ENCODE measurements at places on chromosomes 4 and X. TPM values are rescaled to one million over a fixed set of nuclear protein-coding genes. Genes with fewer than 3 reads are reported as not detected.

Gene ADAMTS3
- 3.2 TPM for total RNA-seq

Gene LUZP4
- not detected for total RNA-seq

Gene TMEM129
- 47.7 TPM for total RNA-seq

Gene RPS3A
- total RNA-seq, result 571 TPM

- no peak for DNase-seq
Observed at GRCh38 chr4:6282314-6282771, 12.7 kb downstream of the WFS1 start.

DNA sequence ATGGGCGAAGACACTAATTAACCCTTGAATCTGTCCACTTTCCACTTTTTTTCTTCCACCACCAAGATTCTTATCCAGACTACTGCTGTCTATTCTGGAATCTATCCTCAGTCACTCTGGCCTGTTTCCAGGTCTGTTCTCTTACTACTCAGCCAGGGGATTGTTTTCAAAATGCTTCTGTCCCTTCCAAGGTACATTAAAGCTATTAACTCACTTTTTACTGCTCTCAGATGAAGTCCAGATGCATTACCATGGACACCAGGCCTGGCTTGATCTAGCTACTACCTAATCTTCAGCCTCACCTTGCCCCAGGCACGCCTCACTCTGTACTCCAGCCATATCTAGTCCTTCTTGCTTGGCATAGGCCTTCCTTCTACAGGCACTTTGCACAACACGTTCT, 66.4 kb downstream of the GALNT7 start:
- no peak for DNase-seq

DNA sequence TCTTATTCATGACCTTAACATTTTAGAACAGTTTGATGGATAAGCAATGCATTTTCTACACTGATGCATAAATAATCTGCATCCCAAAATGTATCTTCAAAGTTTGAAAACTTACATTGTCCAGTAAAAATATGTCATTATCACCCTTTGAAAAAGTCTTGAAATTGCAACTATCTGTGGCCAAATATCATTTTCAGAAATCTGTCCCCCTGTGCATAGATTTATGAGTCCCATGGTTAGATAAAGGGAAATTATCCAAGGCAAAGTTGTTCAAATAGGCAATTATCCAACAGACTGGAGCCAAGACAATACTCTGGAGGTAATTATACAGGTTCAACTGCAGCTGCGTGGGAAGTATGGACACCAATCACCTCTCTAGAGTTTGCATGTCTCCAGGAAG, 182.5 kb upstream of the INTU start:
- DNase-seq, result no peak

DNA sequence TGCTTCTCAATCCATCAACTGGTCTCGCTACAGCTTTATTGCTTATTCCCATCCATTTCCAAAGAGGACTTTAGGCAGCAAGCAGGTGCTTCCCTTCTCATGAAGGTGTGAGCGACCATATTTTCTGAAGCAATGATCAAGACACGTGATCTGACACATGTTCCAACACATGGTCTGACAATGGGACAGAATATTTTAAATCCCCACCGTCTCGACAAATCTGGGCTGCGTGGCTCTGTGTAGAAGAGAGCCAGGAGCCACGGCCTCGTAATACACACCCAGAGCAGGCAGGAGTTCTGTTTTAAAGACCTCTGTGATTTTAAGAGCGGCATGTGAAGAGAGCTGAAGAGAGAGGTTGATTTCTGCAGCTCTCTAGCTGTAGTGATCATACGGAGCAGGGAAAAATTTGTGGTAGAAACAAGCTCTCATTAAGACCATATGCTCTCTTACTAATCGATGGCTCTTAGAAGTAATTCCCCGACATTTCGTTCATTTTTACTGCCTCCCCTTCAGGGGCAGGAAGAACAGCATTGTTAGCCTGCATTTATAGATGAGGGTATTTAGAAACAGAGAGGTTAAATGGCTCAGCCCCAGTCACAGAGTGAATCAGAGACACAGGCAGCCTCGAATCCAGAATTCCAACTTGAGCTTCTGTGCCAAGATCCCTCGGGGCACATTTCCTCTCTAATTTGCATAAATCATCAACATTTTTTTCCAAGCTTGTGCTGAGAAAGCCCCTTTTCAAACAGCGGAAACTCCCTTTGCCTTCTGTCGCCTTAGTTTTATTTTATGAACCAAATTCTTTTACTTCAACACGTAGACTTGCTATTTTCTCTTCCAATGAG, 91.0 kb upstream of the BCOR start:
- no peak for DNase-seq

DNA sequence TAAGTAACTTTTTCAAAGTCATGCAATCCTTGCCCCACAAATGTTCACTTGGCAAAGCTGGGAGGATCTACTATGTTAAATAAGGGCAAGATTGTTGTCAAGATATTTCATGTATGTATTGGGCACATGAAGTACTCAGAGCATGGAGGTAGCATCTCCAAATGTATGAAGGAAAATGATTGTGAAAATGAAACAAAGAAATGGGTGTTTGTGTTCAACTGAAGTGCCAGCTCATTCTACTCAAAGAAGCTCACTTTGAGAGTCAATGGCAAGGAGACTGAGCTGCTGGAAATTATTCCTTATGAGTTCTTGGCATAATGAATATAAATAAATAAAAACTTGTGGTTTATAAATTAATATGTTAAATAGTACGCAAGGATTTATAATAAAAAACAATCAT, 124.5 kb upstream of the ARSJ start:
- DNase-seq, result no peak

DNA sequence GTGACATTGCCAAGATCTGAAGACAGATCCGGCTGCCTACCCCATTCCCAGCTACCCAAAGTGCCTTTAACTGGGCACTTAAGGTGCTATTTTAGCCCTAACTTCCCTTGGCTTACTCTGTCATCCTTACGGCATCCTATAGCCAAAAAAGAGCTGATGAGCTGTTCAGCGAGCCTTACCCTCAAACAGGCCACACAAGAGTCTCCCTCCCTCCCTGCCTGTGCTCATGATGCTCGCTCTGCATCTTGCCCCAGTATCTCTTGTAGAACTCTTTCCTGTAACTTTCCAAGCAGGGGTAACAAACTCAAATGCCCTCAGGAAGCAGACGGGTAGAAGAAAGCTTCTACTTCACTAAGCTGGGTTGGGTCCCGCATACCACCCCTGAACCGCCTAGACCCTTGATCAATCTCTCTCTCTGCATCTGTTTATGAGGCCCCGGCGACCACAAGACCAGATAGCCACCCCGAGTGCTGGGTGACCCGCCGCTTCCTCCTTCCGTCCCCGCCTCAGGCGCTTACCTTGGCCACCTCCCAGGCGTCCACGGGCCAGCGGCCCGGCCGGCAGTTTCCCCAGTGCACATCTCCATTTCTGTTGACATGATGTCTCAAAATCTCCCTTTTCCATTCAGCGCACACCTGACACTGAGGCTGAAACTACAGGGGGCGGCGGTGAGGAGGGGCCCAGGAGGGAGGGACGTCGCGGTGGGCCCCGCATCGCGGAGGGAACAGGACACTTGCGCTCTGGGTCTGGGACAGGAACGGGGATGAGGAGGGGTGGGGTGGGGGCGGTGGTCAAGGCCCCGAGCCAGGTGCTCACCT, 663 bp downstream of the CXorf38 start:
- DNase-seq, result peak; percentile 33

GRCh38 chrX:133410550-133410949, 4.7 kb downstream of the GPC4 start:
- DNase-seq, result no peak

- peak; percentile 30 for DNase-seq
Observed at GRCh38 chrX:36898301-36898700, 109.9 kb upstream of the FAM47C start.

- peak; percentile 59 for DNase-seq
Observed at GRCh38 chr4:154329268-154329868, 162.2 kb downstream of the DCHS2 start.

DNA sequence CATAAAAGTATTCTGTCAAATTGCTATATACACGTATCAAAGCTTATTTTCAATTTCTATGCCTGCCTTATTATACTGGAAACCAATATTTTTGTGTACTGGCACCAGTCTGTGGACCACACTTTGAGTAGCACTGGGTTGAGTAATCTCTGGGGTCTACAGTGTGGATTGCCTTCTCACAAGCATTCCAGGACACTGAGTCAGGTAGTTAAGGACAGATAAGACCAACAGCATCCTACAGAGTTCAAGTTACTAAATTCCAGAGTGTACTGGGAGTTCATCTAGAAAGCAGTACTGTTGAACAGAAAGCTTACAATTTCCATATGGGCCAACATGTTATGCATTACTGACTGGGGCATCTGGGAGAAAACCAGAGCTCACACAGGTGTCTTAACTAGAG, 61.8 kb downstream of the VMA21 start:
- DNase-seq, result no peak

GRCh38 chrX:18997916-18998315, 14.0 kb upstream of the PHKA2 start:
- DNase-seq, result no peak

- peak; percentile 24 for DNase-seq
Observed at GRCh38 chr4:152369902-152370295, 166.0 kb downstream of the FBXW7 start.

DNA sequence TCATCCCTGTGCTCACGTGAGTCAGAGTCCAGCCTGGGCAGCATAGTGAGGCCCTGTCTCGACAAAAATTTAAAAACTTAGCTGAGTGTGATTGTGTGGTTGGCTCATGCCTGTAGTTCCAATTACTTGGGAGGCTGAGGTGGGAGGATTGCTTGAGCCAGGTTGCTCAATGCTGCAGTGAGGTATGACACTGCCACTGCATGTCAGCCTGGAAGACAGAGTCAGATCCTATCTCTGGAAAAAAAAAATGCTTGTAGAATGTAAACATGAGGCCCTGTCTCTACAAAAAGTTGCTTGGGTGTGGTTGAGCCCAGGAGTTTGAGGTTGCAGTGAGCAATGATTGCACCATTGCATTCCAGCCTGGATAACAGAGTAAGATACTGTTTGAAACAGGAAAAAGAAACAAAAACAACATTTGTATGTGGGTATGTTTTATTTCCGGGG, 11.3 kb upstream of the YTHDC1 start:
- peak; percentile 94 for DNase-seq

Measured in PC-3 (cell line).